ENCODE measurements at places on chromosomes 4 and X. TPM values are rescaled to one million over a fixed set of nuclear protein-coding genes. Genes with fewer than 3 reads are reported as not detected.

DNA sequence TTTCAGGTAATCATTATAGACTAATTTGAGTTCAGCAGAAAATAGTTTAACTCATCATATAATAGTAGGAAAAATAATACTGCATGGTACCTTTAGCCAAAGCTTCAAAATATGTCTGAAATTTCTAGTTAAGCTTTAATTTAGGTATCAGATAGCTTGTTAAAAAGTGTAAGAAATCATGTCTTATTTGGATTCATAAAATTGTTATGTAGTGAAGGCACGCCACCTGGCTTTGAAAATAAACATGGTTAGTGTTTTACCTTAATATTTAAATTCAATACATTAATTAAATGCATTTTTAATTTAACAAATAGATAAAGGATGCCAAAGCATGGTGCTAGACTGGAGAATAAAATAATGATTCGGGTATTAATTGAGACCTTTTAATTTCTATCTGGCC lies 211.4 kb downstream of the FSTL5 start:
- DNase-seq, result no peak

DNA sequence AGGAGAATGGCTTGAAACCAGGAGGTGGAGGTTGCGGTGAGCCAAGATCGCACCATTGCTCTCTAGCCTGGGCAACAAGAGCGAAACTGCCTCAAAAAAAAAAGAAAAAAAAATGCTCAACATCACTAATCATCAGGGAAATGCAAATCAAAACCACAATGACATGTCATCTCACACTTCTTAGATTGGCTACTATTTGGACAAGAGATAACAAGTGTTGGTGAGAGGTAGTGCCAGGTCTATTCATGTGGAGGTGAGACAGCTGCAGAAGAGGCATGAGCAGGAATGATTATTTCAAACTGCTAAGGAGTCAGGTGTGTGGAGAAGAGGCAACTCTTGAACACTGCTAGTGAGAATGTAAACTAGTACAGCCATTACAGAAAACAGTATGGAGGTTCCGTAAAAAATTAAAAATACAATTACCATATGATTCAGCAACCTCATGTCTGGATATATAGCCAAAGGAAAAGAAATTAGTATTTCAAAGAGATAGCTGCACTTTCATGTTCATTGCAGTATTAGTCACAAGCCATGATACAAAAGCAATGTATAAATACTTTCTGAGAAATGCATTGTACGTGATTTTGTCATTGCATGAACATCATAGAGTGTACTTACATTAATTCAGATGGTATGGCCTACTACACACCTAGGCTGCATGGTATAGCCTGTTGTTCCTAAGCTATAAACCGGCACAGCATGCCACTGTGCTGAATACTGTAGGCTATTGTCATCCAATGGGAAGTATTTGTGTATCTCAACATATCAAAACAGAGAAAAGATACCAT lies 75.3 kb downstream of the TMEM144 start:
- no peak for DNase-seq

GRCh38 chr4:138616775-138617174 lies 374.6 kb upstream of the SLC7A11 start:
- DNase-seq, result no peak

Gene ADH6
- 0.12 TPM for polyA plus RNA-seq

DNA sequence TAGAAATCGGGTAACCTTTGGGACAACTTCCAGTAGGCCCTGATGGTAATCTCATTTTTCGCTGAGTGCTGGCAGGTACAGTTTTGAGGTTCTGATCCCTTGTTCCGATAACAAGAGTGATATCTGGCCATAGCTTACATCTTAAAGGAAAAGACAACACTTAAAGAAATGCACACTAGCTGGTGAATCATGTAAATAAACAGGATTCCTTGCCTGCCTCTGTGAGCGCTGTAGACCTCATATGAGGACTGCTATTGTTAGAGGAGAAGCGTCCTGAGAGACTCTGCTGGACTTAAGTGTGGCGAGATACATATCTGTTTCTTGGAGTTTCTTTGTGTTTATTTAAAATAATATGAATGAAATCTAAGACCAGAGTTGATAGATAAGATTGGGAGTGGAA lies 149.3 kb upstream of the SLC4A4 start:
- no peak for DNase-seq

Gene GUCY1B1
- 17.9 TPM for polyA plus RNA-seq

- DNase-seq, result no peak
Measured at GRCh38 chr4:109083911-109084310, 218.5 kb downstream of the COL25A1 start.

GRCh38 chr4:97720869-97721432 lies 422.3 kb downstream of the STPG2 start:
- DNase-seq, result no peak

DNA sequence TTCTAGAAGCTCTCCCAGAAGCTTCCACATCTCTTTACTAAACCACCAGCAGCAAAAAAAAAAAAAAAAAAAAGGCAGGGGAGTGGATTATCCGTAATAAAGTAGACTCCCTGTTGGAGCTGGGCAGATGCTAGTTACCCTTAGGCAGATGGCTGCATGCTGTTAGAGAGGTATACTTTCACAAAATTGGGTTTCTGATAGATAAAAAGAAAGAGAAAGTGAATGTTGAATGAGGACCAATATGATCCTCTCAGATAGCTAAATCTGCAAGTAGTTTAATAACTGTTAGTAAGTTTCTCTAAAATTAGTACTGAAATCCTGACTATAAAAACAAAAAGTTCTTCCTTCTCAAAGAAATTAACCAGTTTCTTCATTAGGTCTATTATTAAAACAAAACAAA lies 195.4 kb downstream of the ANAPC10 start:
- DNase-seq, result no peak

- no peak for DNase-seq
Measured at GRCh38 chr4:174324725-174325124, 41.0 kb downstream of the CEP44 start.

DNA sequence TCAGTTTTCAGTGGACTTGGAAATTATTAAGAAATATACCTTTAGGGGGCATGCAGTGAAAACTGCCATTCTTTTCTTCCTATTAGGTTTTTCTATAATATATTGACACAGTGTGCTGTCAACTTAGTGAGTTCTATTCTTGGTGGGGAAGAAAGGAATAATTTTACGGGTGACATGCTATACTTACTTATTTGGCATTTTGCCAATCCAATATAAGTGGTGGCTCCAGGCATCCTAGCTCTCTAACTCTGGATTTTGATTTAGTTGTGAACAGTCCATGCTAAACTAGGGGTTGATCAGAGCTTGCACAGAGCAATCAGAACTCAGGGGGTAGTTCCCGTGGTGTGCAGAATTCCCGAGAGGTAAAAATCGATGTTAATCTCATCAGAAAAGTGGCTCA lies 277.7 kb upstream of the FTHL17 start:
- DNase-seq, result no peak

DNA sequence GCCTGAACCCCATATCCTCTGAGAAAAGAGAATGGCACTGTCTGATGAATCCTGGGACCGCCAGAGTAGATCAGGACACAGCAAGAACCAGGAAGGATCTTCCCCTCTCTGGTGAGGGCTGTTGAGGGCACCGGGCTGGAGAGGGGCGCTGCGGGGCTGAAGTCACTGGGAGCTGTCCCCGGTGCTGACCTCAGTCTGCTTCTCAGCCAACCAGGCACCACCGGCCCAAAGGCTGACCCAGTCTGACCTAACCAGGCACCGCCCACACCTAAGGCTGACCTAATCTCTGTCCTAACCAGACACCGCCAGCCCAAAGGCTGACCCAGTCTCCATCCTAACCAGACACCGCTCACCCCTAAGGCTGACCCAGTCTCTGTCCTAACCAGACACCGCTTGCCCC lies 82.8 kb downstream of the CPZ start:
- no peak for DNase-seq

DNA sequence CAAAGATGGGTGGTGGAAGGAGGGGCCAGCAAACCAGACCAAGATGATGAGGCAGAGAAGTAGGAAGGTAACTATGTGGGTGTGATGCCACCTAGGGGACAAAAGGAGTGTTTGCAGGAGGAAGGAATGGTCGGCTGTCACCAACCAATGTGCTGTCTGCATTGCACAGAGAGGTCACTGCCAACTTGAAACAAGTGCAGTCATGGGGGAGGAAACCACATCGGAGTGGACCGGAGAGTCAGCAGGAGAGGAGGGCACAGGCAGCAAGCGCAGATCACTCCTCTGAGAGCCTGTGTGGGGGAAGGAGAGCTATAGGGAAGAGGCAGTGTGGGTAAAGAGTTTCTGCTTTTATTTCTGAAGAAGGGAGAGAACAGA lies 38.5 kb upstream of the FGFBP2 start:
- DNase-seq, result peak; percentile 24

Gene PPEF2
- polyA plus RNA-seq, result not detected

Gene CWH43
- polyA plus RNA-seq, result not detected

Gene MGARP
- 22.9 TPM for polyA plus RNA-seq

Gene FAM9A
- polyA plus RNA-seq, result not detected

Data from ovary (tissue), 10 donors.